ENCODE measurements at places on chromosomes 1 and 21.

DNA sequence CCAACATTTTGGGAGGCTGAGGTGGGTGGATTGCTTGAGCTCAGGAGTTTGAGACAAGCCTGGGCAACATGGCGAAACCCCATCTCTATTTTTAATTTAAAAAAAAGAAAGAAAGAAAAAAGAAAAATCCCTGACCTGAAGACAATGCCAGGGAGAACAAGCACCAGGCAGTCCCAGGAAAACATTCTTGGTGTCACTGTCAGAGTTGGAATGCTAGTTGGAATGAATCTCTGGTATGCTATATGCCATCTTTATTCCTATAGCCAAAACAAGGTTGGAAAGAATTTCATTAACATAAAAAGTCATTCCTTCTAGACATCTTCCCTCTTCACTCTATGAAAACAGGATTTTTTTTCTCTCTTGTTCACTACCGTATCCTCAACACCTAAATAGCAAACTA, 2.8 kb downstream of the DNAJC8 start:
- no peak for DNase-seq

GRCh38 chr1:67646145-67647035, 38.6 kb upstream of the GADD45A start:
- no peak for DNase-seq

GRCh38 chr1:104636581-104636980, 886.9 kb downstream of the AMY1C start:
- no peak for DNase-seq

DNA sequence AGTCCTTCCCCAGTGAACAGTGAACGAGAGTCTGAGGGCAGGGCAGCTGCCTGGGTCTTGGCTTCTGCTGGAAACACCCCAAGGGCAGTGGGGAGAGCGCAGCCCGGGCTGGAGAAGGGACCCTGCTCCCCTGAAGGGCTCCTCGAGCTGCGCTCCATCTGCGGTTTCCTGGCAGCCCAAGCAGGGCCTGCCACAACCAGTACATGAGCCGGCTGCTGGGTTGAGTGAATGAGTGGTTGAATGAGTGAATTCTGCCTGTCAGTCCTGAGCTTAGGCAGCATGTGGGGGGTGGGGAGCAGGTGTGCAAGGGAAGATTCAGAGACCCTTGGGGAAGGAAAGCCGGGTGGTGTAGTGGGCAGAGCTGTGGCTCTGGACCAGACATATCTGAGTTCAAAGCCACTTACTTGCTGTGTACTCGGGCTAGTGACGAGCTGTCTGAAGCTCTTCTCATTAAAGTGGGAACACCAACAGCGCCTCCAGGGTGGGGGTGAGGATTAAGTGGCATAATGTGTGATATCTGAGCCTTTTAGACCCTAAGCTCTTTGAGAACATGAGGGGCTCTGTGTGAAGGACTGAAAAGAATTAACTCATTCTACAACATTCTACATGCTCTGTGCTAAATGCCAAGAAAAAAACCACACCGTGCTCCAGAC, 3.7 kb downstream of the OPRD1 start:
- DNase-seq: no peak

- no peak for DNase-seq
Observed at GRCh38 chr21:17250778-17251241, 262.0 kb upstream of the CXADR start.

DNA sequence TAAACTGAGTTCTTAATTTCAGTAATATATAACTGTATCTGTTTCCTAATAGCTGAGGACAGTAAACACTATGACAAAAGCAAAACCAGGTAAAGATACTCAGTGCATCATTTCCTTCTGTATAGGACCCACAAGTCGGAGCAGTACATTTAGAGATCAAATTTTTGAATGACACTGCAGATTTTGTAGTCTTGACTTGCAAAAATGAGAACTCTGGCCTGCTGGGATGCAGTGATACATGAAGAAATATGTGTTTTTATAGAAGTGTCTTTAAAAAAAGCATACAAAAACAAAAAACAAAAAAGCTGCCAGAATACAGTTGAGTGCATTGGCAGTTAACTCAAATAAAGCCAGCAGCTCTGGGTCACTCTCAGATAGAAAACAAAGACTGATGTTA, 19.0 kb downstream of the GART start:
- no peak for DNase-seq

- no peak for DNase-seq
Observed at GRCh38 chr1:210159211-210159610, 73.4 kb upstream of the SERTAD4 start.

- no peak for DNase-seq
Observed at GRCh38 chr21:26297851-26298250, 127.3 kb upstream of the APP start.

- DNase-seq: no peak
Observed at GRCh38 chr1:7659514-7659913, 111.6 kb upstream of the VAMP3 start.

DNA sequence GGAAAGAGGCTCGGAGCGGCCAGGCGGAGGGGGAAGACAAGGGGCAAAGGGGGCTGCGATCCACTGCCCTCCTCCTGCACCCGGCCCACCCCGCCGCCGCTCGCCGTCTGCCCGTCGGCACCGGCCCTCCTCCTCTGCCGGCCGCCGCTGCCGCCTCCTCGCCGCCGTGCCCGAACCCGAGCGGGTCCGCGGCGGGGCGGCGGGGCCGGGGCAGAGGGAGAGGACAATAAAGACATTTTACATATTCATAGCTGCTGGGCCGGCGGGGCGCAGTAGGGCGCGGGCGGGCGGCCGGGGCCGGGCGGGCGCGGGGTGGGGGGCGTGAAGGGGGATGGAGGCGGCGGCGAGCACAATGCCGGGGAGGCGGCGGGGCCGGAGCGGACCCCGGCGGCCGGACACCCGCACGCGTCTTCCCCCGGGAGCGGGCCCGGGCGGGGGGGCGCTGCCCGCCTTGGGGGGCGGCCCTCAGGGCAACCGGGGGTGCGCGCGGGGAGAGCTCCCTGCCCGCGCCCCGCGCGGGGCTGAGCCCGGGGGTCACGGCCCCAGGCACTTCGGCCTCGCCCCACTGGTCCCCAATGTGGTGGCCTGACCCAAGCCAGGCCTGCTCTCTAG, 546 bp downstream of the POU2F1 start:
- DNase-seq: no peak

- DNase-seq: no peak
Observed at GRCh38 chr1:178146436-178146835, 52.5 kb downstream of the RASAL2 start.

DNA sequence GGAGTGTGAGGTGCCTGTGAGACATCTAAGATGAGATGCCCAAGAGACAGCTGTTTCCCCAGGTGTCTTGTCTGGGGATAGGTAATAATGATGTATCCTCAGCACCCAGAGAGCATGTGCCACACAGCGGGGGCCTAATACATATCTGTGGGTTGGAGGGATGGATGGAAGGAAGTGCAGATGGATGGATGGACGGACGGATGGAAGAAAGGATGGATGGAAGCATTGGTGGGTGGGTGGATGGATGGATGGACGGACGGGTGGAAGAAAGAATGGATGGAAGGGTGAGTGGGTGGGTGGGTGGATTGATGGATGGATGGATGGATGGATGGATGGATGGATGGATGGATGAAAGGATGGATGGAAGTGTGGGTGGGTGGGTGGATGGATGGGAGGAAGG, 78.5 kb upstream of the EFHD2 start:
- DNase-seq: no peak

- no peak for DNase-seq
Observed at GRCh38 chr1:231708394-231708793, 81.8 kb downstream of the DISC1 start.

DNA sequence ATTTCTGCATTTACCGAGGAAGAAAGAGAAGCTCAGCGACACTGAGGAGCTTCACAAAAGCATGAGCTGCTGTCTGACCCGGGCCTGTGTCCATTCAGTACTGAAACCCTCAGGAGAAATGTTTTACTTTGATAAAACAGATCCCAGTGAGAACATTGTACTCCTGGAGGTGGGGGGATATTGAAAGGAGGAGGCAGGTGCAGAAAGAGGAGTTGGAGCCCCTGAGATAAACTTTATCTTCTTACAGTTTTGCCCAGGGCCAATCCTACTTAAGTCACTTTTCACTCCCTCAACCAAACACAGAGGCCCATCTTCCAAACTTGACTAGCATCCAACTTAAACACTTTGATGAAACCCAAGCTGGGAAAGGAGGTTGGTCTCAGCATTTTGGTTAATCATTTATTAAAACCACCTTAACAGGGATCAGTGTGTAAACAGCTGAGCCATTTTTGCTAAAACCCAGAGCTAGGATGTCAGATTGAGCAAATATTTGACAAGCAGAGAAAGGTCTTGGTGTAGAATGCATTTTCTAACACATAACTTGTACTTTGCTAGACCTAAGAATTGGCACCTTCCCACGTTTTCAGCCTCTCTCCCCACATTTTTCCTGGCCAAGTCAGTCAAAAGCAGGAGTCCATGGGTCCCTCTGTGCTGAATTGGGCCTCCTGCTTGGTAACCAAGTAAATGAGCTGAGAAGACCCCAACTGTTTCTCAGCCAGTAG, 32.5 kb upstream of the SARS1 start:
- peak; percentile 62 for DNase-seq

DNA sequence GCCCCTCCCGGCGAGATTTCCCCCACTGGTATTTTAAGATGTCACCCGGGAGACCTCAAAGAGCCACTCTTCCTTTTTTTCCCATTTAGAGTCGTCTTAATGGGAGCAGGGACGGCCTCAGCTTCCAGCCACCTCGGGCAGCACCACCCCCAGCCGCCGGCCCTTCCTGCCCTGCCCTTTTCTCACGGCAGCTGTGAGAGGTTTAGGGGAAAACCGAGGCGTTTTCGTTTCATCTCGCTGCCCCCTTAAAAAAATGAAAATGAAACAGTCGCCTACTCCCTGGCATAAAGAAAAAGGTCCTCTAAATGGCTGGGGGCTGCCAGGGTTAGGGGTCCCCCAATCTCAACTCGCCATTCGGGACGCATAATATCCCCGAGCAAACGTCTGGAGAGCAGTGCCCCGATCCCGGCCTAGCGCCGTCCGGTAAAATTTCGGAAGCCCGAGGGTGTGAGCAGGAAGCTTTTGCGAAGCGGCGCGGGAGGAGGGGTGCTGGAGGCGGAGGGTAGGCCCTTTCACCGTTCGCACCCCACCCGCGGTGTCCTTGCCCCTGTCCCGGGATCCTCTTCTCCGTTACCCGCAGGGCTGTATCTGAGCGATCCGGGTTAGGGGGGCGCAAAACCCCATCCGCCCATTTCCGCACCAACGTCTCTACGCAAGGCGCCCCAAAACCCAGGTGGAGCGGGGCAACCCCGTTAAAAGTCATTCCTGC, 1.2 kb downstream of the RUNX3 start:
- DNase-seq: no peak

- DNase-seq: no peak
Observed at GRCh38 chr1:164703960-164704411, 145.0 kb downstream of the PBX1 start.

GRCh38 chr1:79042117-79042516, 35.6 kb upstream of the ADGRL4 start:
- DNase-seq: no peak

- peak; percentile 44 for DNase-seq
Observed at GRCh38 chr1:99599678-99600175, 46.2 kb upstream of the PALMD start.

DNA sequence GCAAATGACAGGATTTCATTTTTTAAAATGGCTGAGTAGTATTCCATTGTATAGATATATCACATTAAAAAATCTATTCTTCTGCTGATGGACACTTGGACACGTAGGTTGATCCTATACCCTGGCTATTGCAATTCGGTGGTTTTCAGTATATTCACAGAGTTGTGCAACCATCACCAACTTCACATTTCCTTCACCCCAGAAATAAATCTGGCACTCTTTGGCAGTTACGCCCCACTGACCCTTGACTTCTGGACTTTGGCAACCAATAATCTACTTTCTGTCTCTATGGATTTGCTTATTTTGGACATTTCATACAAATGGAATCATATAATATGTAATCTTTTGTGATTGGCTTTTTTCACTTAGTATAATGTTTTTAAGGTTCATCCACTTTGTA, 35.9 kb downstream of the MAP3K7CL start:
- no peak for DNase-seq

- no peak for DNase-seq
Observed at GRCh38 chr1:208108646-208109330, 135.4 kb downstream of the PLXNA2 start.

GRCh38 chr1:183025010-183025337, 1.8 kb downstream of the LAMC1 start:
- no peak for DNase-seq

- DNase-seq: no peak
Observed at GRCh38 chr1:168303716-168304540, 23.3 kb downstream of the TBX19 start.

All from epithelial cell of proximal tubule (primary cell).